ENCODE measurements at places on chromosomes 2 and 18. TPM values are rescaled to one million over a fixed set of nuclear protein-coding genes. Genes with fewer than 3 reads are reported as not detected.

Gene OR6B2
- total RNA-seq = not detected

Gene KLHL14
- total RNA-seq = not detected

Gene GAREM2
- 7.4 TPM for total RNA-seq

Gene HOXD13
- 0.18 TPM for total RNA-seq

Gene CNGA3
- total RNA-seq = 0.02 TPM

Gene AP1S3
- total RNA-seq = 27.8 TPM

Gene LRRTM1
- not detected for total RNA-seq

Gene ANKRD53
- 0.09 TPM for total RNA-seq

Gene UGT1A3
- total RNA-seq = 0.09 TPM

Gene TFPI
- 35.2 TPM for total RNA-seq

Gene RAMP1
- total RNA-seq = not detected

Measured in A549 treated with AZD2906 at 1 μM for 4 hours (cell line).